ENCODE measurements at places on chromosomes 2 and 18. TPM values are rescaled to one million over a fixed set of nuclear protein-coding genes. Genes with fewer than 3 reads are reported as not detected.
A peak's percentile ranks its signal among the peaks of the same experiment; 100 is the strongest.

Gene CRYGC
- not detected for total RNA-seq

GRCh38 chr2:143730155-143730952 is 601.1 kb downstream of the ARHGAP15 start:
- no peak for DNase-seq

- peak; percentile 36 for DNase-seq
Observed at GRCh38 chr18:78596794-78597345, 382.7 kb upstream of the SALL3 start.

DNA sequence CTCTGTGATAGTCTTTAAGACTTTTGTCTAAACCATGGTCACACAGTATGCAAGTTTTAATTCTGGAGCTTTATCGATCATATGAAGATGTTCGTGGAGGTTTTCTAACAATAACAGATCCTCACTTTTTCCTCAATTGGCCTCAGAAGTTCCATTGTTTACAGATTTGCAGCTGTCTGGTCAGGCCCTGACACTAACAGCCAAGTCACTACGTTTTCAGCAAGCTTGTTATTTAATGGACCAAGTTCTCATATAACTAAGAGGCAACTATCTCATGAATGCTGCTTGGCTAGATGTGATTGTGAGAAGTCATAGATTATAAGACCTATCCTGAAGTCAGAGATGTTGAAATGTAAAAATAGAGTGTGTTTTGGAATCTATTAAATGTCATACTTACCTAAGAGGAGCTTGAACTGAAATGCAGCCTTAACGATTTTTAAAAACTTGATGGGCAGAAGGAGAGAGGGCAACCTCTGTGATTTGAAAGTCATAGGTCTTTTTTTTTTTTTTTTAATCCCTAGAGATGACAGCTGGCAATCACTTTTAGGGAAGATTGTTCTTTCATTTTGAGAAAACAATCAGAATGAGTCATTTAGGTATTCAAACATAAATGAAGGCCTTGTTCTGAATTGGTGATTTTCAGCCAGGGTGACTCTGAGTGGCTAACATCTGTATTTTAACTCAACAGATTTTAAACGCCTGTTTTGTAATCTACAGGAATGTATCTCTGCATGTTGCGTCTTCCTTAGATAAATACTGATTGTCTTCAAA is 48.4 kb upstream of the NEMP2 start:
- peak; percentile 39 for DNase-seq

DNA sequence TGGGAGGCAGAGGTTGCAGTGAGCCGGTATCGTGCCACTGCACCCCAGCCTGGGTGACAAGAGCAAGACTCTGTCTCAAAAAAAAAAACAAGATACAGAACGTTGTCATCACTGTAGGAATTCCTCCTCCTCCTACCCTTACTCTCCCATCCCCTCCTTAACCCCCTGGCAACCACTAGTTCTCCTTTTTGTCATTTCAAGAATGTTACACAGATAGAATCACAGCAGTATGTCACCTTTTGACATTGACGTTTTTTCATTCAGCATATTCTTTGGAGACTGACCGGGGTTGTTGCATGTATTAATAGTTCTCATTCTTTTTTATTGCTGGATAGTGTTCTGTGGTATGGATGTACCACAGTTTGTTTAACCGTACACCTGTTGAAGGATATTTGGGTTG is 32.4 kb downstream of the TTLL4 start:
- DNase-seq = no peak

GRCh38 chr2:154439156-154439555 is 259.3 kb upstream of the KCNJ3 start:
- no peak for DNase-seq

Gene NAT8
- total RNA-seq = not detected

DNA sequence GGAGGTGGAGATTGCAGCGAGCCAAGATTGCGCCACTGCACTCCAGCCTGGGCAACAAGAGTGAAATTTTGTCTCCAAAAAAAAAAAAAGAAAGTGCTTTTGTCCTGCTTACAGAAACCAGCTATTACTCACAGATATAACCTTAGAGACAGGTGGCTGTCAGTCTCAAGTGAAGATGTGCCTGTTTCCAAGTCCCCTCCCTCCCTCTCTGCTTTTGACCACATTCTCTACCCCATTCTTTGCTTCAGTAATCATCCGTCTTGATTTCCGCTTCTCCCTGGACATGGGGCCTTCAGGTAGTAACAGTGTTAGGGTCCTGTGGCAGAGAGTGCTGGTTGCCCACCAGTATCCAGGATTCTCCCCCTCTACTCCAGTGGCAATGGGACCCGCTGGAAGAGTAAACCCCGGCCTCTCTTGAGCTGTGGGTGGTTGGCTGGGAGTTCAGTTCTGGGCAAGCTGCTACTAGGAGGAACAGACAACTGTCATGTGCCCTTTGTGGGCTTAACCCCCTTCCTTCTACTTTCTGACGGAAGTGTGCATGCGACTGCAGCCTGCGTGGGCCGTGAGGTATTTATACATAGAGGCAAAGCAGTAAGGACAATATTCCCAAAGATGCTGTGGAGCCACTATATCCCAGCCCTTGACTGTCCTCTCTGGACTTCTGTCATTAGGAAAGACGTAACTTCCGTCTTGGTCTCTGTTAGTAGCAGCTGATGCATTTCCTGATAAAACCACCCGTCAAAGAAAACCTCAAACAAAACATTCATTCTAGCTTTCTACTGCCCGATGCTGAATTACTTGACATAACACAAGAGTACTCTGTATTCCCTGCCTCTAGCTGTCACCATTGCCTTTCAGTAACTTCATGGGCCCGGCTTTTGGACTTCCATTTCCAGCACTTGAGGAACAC is 17.8 kb downstream of the PDCL3 start:
- DNase-seq = peak; percentile 74

GRCh38 chr2:195392446-195393336 is 264.3 kb upstream of the SLC39A10 start:
- DNase-seq = no peak

DNA sequence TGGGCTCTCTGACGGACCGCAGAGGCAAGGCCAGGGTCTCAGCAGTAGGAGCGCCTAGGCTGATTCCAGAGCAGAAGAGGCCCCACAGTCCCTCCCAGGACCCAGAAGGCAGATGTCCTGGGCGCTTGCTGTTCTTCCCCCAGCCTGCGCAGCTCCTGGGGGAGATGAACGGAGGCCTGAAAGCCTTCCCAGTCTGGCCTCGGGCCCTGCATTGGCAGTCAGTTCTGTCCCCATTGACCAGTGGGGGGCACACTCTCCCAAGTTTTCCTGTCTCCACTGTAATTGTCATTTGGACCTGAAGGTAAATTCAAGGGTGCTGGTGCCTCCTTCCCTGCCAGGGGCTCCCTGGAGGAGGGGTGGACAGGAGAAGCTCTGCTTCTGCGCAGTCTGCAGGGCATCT is 345.7 kb downstream of the CYP26B1 start:
- no peak for DNase-seq

DNA sequence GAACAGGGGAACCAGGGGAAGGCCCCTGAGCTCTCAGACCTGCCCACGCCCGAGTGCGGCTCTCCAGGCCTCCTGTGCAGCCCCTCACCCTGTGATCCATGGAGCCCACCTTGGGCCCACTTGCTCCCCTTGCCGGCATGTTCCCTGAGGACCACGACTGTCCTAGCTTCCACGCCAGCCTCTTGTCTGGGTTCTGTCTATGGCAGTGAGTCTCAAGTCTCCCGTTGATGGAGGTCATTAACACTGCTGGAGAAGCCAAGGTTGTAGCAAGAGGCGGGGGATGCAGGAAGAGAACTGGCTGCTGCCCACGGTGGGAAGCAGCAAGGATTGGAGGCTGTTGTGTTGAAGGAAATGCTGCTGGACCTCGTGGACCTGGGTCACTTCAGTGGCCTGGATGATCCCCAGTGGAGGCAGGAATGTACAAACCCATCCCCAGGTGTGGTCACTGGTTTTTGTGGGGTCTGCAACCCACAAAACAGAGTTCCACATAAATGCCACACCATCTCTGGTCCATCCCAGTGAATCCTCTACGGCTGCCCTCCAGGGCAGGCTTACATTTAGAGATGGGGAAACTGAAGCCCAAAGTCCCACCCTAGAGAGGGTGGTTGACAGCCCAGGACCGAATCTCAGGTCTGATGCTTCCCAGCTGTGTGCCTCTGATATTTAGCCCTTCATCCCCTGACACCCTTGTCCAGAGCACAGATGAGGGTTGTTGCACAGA is 150.3 kb downstream of the NDUFA10 start:
- no peak for DNase-seq

Gene ASXL3
- 1.5 TPM for total RNA-seq

DNA sequence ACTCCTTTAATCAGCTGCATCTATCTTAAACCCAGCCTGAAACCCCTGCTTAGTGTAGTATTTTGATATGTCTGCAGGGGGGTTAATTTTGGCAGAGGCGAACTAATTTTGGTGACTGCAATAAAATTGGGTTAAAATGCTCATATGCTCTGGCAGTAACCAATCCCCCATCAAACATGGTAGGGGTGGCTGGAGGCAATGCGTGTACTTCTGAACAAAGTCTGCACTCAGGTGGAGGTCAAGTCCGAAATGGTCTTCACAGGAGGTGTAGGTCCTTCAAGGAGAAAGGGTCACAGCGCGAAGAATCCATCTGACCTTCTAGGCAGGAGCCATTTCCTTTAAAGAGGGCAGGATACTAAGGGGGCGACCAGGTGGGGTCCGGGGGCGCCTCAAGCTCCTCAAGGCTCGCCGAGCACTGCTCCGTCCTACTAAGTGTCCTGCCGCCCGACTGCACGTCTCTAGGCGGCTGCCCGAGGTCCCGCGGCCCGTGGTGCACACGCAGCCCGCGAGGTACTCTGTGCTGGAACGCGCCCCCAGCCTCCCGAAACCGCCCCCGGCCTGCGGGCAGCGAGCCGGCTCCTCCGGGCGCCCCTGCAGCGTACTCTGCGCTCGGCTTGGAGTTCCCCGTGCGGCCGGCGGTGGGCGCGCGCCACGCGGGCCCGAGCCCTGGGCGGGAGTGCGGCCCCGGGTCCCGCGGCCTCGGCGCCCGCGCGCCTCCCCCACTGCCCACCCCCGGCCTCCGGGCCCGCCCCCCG is 1.7 kb upstream of the LDLRAD4 start:
- DNase-seq = peak; percentile 69

- no peak for DNase-seq
Observed at GRCh38 chr2:67037655-67038054, 359.5 kb upstream of the ETAA1 start.

Gene PDCL3
- total RNA-seq = 19.5 TPM

- no peak for DNase-seq
Observed at GRCh38 chr18:49859725-49860124, 46.4 kb upstream of the ACAA2 start.

Gene GALR1
- not detected for total RNA-seq

DNA sequence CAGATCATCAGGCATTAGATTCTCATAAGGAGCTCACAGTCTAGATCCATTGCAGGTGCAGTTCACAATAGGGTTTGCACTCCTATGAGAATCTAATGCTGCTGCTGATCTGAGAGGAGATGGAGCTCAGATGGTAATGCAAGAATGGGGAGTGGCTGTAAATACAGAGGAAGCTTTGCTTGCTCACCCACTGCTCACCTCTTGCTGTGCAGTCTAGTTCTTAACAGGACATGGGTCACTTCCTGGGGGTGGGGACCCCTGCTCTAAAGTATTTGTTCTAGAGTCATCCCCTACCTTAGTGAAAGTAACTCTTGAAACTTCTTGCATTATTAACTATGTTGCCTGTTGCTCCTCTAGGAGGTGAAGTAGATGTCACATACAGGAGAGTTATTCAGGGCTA is 171.3 kb upstream of the PARD3B start:
- DNase-seq = no peak

Gene ZBTB7C
- 8.7 TPM for total RNA-seq

- DNase-seq = no peak
Observed at GRCh38 chr2:202096736-202097135, 23.7 kb downstream of the KIAA2012 start.

Gene SCYGR4
- total RNA-seq = not detected

Gene PAX8
- 2.6 TPM for total RNA-seq

DNA sequence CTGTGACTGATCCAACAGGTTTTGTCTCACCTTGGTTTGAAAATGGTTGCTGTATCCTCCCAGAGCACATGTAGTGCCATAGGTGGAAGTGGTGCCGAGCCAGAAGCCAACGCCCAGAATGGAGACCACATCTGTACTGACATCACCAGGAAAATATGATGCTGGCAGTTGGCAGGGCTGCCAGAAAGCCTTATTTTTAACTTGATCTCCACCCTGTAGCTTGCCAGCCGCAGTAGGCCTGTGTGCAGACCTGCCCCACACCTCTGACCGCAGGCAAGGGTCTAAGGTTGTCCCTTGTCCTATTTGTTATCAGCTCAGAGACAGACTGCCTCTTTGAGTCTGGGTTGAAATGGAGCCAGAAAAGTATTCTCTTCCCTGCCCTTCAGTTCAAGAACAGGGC is 123.5 kb upstream of the EML6 start:
- DNase-seq = no peak

Gene GCG
- not detected for total RNA-seq

DNA sequence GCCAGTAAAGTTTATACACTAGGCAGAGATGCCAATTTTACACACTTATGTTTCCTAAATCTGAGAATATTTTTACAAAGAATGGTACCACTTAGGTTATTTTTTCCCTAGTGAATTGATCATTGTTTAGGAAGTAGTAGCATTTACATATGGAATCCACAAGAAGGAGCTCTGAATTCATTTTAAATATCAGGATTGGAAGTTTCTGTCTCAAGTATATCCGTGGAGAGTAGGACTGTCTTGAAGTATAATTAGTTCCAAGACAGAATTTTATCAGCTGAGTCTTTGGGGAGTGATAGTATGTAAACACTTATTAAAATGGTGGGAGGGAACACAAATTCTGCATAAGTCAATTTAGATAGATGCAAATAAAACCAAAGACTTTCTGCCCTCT is 82.3 kb upstream of the FAM98A start:
- DNase-seq = no peak

DNA sequence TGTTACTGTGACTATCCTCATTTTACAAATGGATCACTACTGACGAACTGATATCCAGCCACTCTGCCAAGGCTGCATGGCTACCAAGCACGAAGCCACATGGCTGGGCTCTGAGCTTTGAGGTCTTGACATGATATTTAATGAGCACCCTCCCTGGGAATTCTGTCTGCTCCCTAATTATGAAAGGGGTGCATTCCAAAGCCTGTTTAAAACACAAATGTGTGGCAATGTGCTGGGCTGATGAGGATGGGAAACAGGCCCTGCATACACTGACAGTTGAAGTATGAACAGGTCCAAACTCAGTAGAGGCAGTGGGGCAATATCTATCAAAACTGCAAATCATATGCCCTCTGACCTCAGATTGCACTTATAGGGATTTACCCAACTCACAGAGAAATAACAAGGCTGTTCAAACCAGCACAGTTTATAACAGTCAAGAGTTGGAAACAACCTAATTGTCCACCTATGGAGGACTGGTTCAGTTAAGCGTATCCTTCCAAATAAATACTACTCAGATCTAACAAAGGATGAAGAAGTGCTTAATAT is 20.8 kb downstream of the CDC42EP3 start:
- DNase-seq = no peak
